ENCODE measurements at places on chromosomes 4 and X.

GRCh38 chrX:130419263-130419662 is 17.5 kb downstream of the RBMX2 start:
- DNase-seq = no peak

DNA sequence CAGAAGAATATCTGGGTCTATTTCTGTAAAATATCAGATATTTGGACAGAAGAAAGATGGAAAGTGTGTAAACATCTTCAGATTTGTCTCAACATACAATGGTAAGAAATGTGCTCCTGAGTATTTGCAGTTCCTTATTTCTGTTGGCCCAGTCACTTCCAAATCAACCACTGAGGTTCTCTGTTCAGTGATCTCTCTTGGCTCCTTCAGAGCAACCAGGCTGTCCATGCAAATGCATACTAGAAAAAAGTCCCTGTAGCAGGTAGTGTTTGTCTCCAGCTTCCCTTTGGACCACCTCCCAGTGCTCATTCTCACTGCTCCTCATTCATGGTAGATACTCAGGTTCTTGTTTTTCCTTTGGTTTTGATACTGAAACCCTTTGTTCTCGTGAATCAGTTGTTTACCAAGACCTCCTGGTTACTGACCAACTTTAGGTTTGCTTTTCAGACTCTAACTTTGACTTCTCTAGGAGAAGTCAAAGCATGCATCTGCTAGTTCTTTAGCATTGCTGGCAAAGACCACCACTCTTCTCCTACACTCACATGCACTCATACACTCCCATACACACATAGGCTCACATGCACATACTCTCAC is 28.8 kb downstream of the ASIC5 start:
- no peak for DNase-seq

- DNase-seq = no peak
Observed at GRCh38 chr4:179110356-179110755, 1668.1 kb upstream of the AGA start.

GRCh38 chrX:151919610-151920009 is 6.9 kb downstream of the MAGEA4 start:
- DNase-seq = no peak

GRCh38 chrX:101208152-101208905 is 11.3 kb upstream of the DRP2 start:
- no peak for DNase-seq

DNA sequence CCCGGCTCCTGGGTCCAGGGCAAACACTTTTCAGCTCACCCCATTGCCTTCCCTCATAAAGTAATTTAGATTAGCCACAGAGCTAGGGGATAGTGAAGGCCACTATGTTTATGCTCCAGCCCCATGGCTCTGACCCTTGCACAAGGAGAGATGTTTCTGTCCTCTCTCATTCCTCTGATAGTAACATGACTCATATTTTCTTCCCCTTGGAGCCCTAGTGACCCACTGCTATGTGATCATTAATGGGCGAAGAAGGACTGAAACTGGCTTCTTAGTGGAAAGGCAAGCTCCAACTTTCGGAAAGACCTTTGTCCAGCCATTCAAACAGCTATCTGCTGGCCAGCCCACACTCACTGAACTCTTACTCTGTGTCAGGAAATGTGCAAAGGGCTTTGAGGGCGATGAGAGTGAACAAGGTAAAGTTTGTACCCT is 12.3 kb downstream of the CLDN2 start:
- DNase-seq = no peak

DNA sequence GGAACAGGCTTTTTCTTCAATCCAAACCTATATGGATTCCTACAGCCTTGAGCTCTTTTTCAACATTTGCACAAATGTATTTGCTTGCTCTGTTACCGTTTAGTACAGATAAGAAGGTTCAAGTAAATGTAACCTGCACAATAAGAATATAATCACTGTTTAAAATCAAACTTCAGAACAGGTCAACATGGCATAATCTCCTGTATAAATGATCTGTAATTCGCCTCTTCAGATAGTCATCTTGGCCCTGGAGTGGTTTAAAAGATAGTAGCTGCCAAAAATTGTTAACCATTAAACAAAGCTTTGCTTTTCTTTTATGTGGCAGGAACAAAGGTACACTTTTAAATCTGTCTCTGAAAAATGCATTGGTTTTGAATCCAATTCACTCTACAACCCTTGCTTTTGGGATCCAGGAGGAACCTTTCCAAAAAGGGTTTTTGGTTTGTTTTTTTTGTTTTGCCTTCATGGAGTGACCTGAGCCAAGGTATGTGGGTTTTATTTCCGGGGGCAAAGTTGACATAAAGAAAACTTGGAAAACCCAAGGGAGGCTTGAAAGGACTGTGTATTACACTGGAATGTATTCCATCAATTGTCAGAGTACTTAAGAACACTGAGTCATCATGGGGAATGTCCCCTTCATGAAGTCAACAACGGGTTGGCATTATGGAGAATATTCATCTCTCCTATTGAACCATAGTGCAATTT is 210.4 kb upstream of the HCCS start:
- DNase-seq = no peak
